ENCODE measurements at places on chromosomes 3 and 15. TPM values are rescaled to one million over a fixed set of nuclear protein-coding genes. Genes with fewer than 3 reads are reported as not detected.

DNA sequence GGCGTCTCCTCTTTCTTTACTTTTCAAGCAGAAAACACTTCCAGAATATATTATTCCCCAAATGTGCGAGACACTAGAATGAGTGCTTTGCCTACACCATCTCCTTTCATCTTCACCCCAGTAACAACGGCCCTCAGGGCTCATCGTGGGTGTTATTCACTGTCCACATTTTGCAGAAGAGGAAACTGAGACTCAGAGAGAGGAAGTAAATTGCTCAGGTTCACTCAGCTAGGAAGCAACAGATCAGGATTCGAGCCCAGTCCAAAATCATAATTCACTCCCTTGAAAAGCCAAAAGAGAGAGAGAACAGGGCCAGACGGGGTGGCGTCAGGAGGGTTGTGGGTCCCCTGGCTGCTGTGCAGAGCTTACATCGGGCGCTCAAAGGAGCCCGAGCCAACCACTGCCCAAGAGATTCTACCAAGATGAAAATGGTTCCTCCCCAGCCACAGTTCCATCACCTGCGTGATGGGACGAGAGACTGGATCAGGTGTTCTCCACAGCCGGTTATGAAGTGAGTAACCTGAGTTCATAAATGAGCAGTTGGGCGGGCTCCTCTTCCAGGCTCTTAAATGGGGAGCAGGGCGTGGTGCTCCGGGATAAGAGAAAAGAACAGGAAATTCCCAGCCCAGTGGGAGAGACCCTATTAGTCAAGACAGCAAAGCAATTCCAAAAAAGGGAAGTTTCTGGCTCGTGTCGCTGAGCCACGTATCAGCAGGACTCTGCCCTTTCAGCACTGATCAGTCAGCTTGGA, 48.6 kb upstream of the FLNB start:
- no peak for ATAC-seq

Gene SERINC4
- 0.70 TPM for total RNA-seq

- ATAC-seq, result no peak
Observed at GRCh38 chr15:40379853-40380252, 2.7 kb upstream of the KNSTRN start.

Gene MORC1
- total RNA-seq, result not detected

DNA sequence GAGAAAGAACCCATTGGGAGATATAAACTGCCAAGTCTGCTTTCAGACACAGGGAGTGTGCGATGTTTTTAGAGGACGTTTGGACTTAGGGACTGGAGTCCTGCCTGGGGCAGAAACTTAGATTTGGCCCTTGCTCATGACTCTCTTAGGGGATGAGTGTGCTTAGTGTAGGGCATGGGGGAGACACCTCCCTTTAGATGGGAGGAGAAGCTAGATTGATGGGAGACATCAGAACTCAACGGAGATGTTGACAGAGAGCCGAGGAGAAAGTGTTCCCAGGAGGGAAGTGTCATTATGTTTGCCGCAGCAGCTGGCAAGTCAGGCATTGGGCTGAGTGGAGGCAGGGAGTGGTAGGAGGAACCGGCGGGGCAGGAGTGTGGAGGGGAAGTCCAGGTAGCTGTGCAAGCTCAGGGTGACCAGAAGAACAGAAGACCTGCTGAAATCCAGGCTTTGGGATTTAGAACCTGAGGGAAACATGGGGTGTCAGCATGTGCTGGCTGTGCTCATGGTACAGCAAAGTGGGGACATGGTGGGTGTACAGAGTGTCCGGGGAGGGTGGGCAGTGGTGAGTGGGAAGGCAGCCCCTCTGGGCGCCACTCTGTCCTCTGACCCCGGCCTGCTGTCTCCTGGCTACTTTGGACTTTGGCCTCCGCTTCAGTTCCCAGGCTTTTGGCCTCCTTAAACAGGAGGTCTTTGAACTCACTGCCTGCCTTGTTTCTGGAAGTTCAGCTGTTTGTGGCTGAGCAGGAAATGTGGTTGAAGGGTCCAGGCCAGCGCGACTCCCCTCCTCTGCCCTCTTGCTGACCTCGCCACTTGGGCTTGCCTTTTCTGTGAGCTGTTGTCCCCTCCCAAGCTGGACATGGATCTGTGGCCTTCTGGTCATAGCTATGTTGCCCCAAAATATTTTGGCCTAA, 324.0 kb upstream of the LRRFIP2 start:
- no peak for ATAC-seq

Gene EFCC1
- 0.11 TPM for total RNA-seq

- ATAC-seq, result peak; percentile 53
Observed at GRCh38 chr3:52843108-52843865, 8.5 kb upstream of the MUSTN1 start.

DNA sequence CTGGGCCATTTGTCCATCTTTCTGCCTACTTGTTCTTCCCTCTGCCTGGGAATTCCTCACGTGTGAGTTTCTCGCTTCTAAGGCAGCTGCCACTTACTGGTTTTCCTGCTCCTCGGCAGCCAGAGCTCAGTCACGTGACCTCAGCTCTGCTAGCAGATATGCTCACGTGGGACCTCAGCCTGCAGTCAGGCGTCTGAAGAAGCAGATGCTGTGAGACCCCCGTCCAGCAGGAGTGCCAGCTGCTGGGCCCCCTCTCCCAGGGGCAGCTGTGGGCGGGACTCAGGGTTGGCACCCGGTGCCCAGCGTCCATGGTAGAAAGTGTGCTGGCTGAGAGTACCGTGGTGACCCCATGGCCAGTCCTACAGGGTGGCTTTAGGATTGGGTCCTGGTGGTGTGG, 161.3 kb upstream of the TLE3 start:
- ATAC-seq, result no peak

Gene ISLR2
- 56.6 TPM for total RNA-seq

Gene SKOR1
- total RNA-seq, result 0.73 TPM

Gene NR2F2
- total RNA-seq, result 23.6 TPM

Gene POPDC2
- total RNA-seq, result 1.7 TPM

- no peak for ATAC-seq
Observed at GRCh38 chr3:133561679-133562078, 11.8 kb upstream of the CDV3 start.

DNA sequence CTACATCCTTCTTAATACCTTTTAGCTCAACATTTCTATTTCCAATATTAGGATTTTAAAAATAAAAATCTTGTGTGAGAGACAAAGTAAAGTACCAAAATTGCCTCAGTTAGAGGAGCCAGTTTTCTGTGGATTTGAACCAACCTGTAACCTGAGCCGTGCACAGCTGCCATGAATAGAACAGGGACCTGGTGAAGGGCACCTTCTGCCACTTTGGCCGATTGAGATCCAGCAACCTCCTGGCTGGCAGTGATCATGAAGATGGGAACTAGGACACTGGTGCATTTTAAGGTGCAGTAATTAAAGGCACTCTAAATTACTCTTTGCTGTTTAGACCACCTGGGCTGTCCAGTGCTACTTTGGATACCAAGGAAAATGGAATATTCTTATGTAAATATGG, 34.3 kb upstream of the TRAK1 start:
- no peak for ATAC-seq

DNA sequence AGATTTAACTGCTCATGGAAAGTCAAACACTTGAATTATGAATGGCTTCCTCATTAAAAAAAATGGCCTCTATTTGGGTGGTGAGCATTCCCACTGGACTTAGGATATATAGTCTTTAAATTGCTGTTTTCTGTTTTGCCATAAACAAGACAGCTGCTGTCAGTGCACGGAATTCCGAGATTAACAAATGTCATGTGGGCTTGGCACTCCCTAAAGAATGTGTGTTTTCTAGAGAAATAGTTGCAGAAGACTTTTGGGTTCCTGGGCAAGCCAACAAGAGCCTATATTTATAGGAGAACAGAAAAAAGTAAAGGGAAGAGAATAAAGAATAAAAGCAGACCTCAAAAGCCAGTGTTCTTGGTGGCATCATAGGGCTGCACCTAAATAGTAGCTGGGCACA, 13.6 kb upstream of the TFG start:
- ATAC-seq, result no peak

Gene CRYGS
- total RNA-seq, result 0.82 TPM

GRCh38 chr3:89577637-89578530, 470.5 kb downstream of the EPHA3 start:
- ATAC-seq, result no peak

DNA sequence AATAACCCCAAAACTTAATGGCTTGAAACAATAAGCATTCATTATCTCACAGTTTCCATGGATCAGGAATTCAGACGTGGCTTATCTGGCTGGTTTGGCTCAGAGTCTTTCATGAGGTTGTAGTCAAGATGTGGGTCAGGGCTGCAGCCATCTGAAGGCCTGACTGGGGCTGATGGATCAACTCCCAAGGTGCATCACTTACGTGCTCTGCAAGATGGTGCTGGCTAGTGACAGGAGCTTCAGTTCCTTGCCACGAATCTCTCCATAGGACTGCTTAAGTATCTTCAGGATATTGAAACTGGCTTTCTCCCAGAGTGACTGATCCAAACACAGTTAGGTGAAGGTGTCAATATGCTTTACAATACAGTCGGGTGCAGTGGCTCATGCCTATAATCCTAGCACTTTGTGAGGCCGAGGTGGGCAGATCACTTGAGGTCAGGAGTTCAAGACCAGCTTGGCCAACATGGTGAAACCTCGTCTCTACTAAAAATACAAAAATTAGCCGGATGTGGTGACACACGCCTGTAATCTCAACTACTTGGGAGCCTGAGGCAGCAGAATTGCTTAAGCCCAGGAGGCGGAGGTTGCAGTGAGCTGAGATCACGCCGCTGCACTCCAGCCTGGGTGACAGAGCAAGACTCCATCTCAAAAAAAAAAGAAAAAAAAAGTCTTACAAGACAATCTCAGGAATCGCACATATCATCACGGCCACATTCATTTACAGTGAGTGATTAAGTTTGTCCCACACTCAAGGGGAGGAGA, 28.5 kb upstream of the PTPRG start:
- ATAC-seq, result no peak

Gene KIF23
- total RNA-seq, result 2.3 TPM

Gene SCAANT1
- total RNA-seq, result not detected

Gene KCNAB1
- total RNA-seq, result 4.8 TPM

Gene OXTR
- total RNA-seq, result 0.63 TPM

DNA sequence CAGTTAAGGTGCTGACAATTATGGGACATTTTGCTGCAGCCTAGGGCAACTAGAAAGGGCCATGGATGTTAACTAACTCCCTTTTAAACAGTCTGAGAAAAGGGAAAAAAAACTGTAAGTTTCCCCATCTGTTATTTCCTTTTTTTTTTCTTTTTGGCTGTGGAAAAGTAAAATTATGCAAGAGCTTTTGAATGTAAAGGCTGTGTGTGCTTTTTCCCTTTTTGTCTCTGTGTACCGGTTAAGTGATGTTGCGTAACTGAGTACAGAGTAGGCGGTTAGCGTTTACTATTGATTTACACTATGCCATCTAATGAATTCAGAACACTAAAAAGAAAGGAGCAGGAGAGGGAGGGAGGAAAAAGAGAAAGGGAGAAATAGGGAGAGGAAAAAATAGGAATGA, 403.6 kb downstream of the TIGIT start:
- no peak for ATAC-seq

DNA sequence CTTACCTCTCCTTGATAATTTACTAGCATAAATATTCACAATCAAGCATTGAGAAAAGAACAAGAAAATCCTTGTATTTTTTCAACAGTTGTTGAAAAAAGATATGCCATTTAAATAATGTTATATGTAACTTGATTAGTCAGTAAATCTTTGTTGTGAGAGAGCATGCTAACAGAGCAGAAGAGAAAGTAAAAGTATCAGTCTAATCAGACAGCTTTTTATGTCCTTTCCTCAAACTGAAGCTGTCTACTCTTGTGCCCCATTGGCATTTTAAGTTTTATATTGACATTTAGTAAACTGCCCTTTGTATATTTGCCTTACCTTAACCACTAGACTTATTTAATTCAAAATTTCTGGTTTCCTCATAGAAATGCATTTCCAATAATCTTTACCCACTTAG, 668.7 kb downstream of the OTOL1 start:
- no peak for ATAC-seq

GRCh38 chr3:54476891-54477290, 354.5 kb downstream of the CACNA2D3 start:
- ATAC-seq, result no peak

DNA sequence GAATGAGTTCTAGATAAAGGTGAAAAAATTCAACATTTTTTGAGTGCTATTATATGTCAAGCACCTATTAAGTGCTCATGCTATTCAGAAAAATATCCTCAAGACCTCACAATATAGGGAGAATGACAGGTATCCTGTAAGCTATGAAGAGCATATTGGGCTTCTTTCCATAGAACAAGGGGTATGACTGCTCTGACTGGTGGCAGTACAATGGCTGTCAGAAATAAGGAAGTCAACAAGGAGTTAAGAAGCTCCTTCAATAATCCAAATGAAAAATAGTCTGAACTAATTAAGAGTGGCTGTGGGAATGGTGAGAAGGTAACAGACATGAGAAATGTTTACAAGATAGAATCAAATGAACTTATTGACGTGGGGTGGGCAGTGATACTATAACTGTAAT, 24.7 kb downstream of the NPTN start:
- no peak for ATAC-seq

Gene GHSR
- 0.39 TPM for total RNA-seq

GRCh38 chr15:72426753-72427152, 28.6 kb downstream of the TMEM202 start:
- no peak for ATAC-seq

- ATAC-seq, result no peak
Observed at GRCh38 chr3:101703169-101703568, 16.7 kb upstream of the RPL24 start.

DNA sequence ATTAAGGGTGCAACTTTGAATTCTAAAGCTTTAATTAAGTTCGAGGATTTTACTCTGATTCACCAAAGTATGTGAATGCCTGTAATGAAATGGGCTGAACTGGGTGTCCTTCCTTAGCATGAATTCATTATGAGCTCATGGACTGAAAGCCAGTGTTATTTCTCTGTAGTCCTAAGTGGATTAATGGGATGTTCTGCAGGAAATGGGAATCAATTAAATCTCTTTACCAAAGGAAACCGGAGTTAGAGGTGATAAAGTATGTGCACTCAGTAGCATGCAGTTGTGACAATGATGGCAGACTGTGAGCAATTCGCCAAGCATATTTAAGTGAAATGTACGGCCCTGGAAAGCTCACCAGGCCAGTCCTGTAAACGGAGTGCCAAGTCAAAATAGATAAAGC, 138.7 kb downstream of the CHL1 start:
- ATAC-seq, result peak; percentile 8

DNA sequence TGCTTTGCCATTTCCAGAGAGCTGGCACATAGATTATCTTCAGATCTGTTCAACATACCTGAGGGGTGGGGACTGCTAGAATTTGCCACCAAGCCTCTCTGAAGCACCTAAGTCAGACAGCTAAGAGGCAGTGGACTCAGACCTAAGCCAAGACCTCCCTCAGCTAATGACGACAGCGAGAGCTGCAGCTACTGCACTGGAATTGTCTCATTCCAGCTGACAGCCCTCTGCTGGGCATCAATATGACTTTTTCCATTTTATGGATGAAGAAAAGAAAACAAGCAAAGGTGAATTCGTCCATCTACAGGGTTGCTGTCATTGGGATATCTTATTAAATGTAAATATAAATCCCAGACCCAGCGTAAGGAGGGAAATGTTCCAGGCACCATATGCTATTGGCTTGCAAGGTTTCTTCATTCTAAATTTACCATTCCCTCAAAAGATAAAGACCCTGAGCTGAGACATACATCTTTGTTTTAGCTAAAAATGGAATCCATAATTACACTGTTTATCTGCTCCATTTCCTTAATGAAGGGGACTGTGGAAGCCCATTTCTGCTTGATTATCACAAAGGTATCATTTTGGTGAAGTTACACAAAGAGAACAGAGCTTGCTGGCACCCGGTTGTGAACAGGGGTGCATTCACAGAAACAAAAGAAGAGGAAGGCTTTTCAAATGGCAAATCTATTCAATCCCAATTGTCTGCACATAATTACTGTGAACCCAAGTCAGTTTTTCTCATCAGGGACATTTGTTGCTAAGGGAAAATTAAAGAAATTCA, 85.5 kb upstream of the LRTM1 start:
- peak; percentile 43 for ATAC-seq

Data from motor neuron (in vitro differentiated cells).